ENCODE measurements at places on chromosomes 2 and 18.
A peak's percentile ranks its signal among the peaks of the same experiment; 100 is the strongest.

GRCh38 chr2:150624001-150624401 lies 136.5 kb upstream of the RND3 start:
- no peak for DNase-seq

GRCh38 chr18:48860269-48861180 lies 90.2 kb downstream of the SMAD7 start:
- DNase-seq: no peak

DNA sequence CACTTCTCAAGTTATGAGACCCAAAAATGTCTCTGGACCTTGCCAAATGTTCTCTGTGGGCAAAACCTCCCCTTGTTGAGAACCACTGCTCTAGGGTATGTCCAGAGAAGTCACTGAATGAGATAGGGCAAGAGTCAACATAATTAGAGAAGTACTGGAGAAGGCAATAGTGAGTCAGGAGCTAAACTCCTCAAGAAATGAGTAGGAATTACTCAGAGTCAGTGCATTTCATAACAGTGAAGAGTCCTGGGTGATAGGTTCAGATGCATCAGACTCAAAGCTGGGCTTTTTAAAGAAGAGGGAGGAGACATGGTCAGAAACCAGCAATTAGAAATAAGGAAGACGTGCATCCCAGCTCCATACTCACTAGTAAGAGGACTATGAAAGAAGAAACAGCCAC lies 38.6 kb upstream of the IHH start:
- DNase-seq: no peak

DNA sequence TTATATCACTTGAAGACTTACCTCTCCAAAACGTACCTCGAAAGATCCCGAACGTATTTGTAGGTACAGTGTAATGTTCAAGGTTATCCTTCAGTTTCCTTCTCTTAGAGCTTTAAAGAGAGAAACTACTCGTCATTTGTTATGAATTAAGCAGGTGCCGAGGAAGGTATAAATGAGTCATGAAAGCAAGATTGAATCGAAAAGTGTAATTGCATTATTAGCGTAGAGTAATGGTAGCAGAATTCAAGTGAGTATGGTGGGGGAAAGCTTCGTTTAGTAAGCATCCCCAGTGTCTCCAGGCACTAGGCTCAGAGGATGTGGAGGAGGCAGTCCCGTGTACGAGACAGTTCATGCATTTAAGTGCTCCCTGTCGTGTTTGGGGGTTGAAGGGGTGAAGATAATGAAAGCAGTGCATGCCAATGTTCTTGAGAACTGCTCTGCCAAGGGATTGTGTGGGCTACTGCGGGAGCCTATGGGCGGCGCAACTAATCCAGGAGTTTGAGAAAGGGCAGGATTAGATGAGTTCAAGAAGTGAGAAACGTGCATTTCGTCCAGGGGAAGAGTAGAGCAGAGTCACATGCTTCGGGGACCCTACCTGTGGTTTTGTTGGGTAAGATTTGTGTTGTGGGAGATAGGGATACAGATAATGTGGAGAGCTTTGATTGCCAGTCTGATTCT lies 858 bp downstream of the POLR1B start:
- DNase-seq: peak; percentile 1

GRCh38 chr2:121330921-121331320 lies 45.9 kb upstream of the TFCP2L1 start:
- DNase-seq: no peak

- no peak for DNase-seq
These were observed 328.2 kb upstream of the COL3A1 start for GRCh38 chr2:188645986-188646385.

GRCh38 chr2:348361-348916 lies 60.5 kb upstream of the ALKAL2 start:
- no peak for DNase-seq

- no peak for DNase-seq
These were observed 52.5 kb downstream of the LRPPRC start for GRCh38 chr2:43943323-43943722.

GRCh38 chr2:233289648-233290047 lies 18.0 kb upstream of the SAG start:
- DNase-seq: no peak

GRCh38 chr2:139045524-139045923 lies 265.3 kb upstream of the NXPH2 start:
- no peak for DNase-seq

- DNase-seq: no peak
These were observed 11.6 kb upstream of the NAB1 start for GRCh38 chr2:190637281-190637734.

- DNase-seq: no peak
These were observed 12.4 kb downstream of the SH2D6 start for GRCh38 chr2:85430752-85431569.

DNA sequence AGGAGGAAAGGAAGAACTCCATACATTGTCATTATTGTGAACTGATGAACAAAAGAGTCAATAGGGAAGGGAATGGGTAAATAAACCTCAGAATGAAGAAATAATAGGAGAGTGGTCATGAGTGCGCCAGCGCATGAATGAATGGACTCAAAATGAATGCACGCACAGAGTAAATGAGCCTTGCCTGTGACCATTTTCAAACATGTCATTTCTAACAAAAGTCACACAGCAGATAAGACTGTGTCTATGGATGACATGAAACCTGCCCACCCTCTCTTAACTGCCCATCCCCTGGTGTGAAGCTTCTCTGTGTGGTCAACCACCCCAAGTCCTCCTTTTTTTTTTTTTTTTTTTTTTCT lies 121.1 kb upstream of the TEX51 start:
- no peak for DNase-seq

GRCh38 chr2:143907801-143908200 lies 612.1 kb downstream of the ZEB2 start:
- DNase-seq: no peak

GRCh38 chr2:224595518-224595917 lies 10.4 kb upstream of the CUL3 start:
- DNase-seq: no peak

DNA sequence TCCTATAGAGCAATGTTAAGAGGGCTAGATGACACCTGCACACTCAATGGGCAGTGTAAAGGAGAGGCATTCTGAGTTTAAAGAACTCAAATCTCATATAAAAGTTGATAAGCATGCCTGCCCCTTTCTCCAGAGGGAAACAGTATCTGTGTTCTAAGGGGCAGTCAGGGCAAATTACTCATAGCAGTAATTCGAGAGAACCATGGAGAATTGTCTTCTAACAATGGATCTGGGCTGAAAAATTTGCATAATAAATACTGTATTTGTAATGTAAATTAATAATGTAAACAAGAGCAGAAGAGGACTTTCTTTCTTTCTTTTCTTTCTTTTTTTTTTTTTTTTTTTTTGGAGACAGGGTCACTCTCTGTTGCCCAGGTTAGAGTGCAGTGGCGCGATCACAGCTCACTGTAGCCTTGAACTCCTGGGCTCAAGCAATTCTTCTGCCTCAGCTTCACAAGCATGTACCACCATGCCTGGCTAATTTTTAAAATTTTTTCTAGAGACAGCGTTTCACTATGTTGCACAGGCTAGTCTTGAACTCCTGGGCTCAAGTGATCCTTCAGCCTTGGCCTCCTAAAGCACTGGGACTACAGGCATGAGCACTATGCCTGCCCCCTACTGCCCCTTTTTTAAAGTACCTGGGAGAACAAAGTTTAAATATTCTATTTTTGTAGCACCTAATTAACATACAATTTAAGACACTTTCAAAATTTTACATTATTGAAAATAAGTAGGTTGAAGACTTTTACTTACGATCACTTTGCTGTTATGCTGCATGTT lies 70.6 kb downstream of the OTX1 start:
- no peak for DNase-seq

DNA sequence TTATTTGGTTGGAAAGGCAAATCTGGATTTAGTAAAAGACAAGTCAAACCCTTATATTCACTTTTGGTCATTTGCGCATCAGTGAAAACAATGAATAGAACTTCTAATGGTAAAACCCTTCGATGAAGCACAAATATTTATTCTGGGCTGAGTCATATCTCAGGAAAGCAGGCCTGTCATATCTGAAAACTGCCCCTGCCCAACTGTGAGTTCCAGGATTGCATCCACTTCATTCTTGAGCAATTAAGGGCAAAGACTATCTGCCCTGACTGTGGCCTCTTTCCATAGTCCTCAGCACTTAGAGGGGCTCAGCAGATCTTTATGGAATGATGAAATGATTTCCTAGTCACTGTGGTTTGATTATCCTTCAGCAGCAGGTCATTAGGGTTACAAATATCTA lies 795.2 kb upstream of the ID2 start:
- DNase-seq: no peak

DNA sequence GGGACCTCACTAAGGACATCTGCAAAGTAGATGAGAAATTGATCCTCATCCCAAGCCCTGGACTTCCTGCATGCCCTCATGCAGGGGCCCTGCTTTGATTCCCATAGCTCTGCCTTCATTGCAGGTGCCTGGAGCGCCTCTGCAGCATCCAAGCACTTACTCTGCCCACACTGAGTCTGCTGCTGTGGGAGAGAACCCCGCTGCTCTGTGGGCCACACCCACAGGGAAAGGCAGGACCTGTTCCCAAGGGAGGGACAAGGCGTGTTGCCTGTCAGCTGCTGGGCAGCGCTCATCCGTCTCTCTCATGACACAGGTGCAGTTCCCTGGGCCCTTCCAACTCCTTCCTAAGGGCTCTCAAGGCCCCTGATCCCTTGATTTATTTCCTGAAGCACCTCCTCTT lies 266.8 kb upstream of the SMIM21 start:
- DNase-seq: no peak

DNA sequence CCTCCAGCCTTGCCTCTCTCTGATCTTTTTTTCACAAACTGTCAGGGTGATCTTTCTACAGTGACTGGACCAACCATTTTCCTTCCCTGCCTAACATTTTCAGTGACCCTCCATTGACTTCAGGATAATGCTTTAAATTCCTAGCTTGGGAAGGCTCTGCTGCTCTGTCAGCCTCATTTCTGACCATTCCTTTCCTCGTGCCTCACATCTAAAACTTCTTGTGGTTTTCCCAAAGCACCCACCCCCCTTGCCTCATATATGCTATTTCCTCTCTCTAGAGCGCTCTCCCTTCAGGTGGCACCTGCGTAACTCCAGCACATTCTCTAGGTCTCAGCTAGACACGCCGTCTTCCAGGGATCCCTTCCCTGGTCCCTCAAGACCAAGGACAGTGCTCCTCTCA lies 37.2 kb downstream of the DRC1 start:
- DNase-seq: no peak

GRCh38 chr2:240469740-240470139 lies 34.3 kb downstream of the GPC1 start:
- DNase-seq: no peak

- no peak for DNase-seq
These were observed 61.5 kb downstream of the INPP4A start for GRCh38 chr2:98505971-98506664.

GRCh38 chr2:237752761-237753165 lies 45.8 kb upstream of the RBM44 start:
- DNase-seq: no peak

DNA sequence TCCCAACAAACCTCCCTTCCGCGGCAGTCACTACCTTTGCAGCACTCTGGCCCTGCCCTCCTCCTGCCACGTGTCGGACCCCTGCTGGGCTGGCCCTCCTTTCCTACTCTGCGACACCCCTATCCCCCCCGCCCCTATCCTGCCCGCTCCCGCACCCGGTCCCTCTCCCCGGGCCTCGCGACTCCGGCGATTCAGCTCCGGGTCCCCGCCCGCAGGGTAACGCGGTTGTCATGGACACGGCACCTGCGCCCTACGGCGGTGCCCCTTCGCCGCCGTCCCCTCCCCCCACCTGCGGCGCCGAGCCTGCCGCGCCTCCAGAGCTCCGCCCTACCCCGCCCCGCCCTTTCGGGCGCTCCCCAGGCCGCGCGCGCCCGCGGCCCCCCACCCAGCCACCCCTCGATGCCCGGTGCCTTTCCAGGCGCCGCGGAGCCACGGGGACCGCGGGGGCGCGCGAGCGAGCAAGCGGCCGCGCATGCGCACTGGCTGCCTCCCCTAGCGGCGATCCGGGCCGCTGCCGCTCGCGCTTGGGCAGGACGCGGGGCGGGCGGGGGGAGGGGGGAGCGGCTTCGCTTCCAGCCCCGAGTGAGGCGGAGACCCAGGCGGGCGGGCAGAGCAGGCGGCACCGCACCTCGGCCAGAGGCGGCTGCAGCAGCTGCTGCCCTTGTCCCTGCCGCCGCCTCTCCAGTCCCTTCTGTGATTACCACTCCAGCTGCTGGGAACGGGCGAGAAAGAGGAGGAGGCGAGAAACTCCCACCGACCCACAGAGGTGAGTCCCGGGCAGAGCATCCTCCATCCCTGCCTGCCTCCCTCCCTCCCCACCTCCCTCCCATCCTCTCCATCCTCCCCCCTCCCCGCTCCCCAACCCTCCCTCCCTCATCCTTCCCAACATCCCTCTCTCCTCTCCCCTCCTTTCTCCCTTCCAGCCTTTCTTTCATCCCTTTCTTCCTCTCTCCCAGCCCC lies at the start of gene CTNNA2:
Gene CTNNA2 (plus strand): TSS at position 610 of the 960 bp plus-strand sequence.
- peak; percentile 60 for DNase-seq
